Adipocyte (in vitro differentiated cells): ENCODE measurements at places on chromosomes 1 and 21.

- DNase-seq = no peak
Observed at GRCh38 chr1:167043752-167044488, 46.3 kb downstream of the GPA33 start.

DNA sequence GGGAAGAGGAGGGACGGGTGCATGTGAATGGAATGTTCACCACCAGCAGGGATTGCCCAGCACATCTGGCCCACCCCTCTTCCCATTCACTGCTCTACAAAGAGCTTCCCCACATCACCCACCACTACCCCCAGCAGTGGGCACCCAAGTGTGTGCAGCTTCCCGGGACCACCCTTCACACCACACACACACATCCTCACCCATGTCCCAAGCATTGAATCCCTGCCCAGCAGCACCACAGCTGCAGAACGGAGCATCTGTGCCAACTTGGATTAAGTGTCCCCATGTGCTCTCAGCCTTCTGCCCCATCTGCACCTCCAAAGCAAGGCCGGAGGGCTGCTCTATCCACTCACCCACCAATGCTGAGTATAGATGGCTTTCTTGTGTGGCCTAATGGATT, 141.4 kb downstream of the PSMG1 start:
- DNase-seq = no peak

DNA sequence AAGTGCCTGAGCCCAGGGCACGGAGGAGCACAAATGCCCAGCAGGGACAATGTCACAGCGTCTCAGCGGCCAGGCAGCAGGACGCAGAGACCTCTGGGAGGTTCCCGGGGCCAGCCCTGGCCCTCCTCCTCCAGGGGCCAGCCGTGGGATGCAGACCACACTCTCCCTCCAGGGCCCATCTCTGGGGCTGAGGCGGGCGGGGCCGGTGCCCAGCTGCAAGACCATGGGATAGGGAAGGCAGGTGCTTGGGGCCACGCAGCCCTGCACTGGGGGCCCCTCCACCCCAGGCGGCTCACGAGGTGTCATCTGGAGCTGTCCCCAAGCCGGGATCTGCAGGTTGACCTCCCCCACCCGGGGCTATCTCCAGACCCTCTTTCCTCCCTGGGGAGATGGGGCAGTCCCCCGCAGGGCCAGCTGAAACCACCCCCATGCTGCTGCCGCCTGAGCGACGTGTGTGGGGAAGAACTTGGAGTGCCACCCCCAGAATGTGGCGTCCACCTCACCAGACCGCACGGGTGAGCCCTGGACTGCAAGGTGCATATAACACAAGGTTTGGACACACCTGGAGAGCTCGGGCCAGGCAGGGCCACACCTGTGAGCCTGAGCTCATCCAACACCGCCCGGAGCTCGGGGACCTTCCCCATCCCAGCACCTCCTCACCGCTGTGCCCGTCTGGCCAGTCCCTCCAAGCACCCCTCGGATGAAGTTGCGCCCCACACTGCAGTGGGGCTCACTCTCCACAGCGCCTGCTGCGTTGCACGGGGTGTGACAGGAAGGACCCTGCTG, 4.1 kb upstream of the TTLL10 start:
- no peak for DNase-seq

DNA sequence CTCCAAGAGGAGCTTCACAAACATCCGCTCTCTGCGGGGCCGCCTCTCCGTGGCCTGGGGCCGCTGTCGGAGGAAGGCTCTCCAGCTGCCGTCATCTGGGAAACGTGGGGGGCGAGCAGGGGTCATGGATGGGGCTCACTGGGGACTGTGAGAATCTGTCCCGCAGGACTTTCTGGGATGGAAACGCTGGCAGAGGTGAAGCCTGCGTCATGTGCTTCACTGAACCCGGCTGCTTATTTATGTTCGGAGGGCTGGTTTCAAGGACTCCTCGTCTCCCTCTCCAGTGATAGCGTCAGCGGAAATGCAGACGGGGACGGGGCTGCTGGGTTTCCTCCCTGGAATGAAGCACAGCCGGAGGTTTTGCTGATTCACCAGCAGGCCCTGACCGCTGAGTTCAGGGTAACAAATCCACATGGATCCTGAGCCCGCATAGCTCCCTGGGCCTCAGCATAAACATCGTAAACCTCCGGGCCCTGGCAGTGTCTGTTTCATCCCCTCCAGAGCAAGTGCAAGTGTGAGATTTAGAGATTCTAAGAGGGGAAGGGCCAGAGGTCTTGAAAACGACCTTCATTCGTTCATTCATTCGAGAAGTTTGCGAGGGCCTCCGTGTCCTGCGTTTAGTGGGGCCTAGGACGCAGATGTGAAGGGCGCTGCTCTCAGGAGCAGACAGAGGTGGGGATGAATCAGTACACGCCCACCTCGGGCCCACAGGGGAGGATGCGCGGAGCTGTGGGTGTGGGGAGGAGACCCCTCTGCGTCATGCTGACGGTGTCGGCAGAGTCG, 7.0 kb upstream of the POFUT2 start:
- peak; percentile 94 for DNase-seq

DNA sequence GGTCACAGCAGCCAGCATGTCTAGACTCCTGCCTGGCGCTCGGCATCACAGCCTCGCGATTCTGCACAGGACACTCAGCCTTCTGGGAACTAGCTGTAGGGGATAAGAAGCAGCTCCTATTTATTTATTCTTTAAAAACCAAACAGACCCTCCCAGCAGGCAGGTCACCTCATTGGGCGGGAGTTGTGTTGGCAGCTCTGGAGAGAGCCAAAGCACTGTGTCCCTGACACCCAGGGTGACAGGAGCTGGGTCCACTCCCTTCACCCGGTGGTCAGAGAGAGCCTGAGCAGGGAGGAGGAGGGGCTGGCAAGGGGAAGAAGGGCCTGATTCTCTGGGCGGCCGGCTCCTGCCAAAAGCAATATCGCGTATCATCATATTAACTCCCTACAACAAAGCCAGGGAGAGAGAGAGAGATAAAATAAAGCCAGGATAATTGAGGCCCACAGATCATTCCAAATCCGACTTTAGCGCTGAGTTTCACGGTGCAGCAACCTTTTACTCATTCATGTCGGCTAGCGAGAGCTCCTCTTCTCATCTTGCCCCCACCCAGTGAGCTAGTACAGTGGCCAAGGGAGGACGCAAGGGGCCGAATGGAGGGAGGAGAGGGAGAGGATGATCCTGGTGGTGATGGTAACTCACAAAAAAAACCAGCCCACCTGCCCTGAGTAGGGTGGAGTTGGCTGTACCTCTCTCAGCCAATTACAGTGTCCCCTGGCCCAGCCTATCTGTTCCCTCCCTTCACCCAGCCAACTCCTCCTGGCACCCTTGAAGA, 79.8 kb upstream of the IFFO2 start:
- no peak for DNase-seq

DNA sequence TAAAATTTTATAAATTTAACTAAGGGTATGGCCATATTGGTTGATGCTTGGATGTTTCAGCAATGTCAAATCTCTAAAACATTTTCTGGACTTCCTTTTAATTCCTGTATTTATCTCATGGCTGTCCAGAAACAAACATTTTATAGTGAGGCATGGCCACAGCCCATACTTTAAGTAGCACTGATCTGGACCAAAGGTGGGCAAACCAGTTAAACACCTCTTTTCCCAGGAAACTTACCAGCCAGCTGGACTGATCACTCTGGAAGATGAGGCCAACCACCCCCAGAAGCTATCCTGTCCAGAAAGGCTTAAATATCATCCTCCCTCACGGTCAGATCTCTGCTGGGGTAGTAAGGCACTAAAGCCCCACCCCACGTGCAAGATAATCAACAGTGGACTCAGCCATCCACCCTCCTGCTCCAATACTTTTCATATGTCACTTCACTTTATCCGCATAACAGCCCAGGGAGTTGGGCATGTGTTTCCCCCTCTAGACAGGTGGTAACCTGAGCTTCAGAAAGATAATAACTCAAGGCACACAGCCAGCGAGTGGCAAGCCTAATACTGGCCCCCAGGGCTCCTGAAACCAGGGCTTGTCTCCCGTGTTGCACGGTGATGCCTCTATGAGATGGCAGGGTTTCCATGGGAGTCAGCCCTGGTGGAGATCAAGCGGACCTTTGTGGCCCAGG, 120.5 kb upstream of the NGF start:
- DNase-seq = no peak

DNA sequence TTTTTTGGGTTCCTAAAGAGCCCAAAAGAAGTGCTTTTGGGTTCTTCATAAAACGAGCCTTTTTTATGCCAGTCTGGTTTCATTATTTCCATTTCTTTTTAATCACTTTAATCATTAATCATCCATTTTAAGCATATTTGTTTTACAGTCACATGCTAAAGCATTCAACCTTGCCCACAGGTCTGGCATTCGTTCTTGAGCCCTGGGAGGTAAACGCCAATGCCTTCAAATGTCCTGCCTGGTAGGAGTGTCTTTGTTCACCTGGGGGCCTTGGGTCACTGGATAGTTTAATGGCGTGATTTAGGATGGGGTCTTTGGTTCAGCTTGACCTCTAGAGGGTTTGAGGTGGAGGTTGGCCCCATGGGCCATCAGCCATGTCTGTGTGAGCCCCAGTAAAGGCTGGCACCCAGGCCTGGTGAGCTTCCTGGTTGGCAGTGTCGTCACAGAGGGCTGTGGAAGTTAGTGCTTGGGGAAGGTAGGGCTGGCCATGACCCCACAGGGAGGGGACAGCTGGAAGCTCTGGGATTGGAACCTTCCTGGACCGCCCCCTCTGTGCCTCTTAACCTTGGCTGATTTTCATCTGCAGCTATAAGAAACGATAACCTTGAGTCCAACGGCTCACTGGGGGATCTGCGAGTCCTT, 20.2 kb downstream of the C1orf174 start:
- no peak for DNase-seq

DNA sequence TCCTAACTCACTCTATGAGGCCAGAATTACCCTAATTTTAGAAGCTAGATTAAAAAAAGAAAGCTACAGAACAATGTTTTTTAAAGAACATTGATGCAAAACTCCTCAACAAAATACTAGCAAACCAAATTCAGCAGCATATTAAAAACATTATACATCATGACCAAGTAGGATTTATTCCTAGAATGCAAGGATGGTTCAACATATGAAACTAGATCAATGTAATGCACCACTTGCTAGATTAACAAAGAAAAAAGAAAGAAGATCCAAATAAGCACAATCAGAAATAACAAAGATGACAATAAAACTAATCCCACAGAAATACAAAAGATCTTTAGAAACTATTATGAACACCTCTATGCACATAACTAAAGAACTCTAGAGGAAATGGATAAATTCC, 13.3 kb upstream of the PPT1 start:
- no peak for DNase-seq

DNA sequence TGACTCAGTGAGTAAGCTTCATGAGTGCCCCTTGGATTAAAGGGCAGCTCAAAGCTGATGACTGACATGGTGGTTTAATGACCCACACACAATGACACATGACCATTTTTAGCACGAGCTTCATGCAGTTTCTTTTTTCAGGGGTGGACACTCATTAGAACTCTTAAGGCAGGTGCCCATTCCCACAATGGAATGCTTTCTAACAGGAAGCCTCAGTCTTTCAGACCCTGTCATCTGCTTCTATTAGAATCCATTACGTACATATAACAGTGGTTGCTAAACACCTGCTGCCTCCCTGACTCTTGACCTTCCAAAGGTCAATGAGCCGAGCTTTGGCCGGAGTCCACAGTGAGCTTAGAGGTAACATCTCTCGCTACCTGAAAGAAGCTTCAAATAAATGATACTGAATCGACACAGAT, 27.4 kb downstream of the AKNAD1 start:
- no peak for DNase-seq

GRCh38 chr1:232943679-232944252, 6.6 kb upstream of the NTPCR start:
- no peak for DNase-seq

- DNase-seq = peak; percentile 84
Observed at GRCh38 chr1:173330149-173330951, 123.2 kb upstream of the TNFSF4 start.

DNA sequence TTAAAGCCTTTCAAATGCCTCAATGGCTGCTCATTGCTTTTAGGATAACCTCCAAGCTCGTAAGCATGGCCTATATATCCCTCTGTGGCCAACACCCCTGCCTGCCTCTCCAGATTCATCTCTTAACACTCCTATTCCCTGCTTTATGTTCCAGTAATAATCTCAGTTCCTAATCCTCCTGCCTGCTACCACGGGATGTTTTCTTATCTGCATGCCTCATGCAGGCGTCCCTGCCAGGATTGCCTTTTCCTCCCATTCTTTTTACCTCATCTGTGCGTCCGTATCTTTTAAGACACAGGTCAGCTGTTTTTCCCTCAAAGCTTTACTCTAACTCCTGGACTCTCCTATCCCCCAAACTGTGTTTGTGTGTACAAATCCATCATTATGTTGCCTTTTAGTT, 36.1 kb downstream of the ZBTB40 start:
- no peak for DNase-seq

DNA sequence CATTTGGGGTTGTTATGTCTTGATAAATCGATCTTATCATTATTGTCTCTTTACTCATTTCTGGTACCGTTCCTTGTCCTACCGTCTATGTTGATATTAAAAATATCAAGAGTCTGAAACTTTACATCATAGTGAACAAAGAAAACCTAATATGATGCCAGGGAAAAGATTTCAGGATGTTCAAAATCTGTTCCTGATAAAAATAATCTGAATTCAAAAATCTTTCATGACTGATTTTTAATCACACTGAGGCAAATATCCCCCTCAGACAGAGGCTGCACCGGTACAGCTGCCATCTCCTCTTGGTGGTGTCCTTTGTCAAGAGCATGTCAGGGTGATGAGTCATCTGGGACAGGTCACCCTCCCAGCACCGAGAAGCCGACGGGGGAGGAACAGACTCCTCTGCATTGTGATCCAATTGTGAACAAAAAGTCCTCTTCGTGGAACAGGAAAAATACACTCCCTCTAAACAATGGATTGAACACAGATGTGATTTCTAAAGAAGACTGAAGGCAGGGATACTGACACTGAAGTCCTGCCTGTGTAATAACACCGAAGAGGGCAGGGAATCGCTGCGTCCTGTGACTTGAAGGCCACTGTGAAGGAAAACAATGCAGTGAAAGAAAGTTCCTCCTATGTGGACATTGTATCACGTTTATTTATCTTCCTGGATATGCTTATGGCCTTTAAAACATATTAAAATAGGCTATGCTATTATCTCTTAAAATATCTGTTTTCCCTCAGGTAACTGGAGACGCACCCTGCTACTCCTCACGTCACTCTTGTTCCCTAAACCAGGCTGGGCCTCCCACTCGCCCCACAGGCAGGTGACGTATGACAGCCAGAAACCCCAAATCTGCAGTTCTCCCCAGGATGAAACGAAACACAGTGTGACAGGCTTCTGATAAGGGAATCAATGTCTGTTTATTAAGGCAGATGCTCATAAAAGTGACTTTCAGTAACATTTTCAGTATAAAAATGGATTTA, 4.3 kb upstream of the SPATC1L start:
- peak; percentile 84 for DNase-seq

DNA sequence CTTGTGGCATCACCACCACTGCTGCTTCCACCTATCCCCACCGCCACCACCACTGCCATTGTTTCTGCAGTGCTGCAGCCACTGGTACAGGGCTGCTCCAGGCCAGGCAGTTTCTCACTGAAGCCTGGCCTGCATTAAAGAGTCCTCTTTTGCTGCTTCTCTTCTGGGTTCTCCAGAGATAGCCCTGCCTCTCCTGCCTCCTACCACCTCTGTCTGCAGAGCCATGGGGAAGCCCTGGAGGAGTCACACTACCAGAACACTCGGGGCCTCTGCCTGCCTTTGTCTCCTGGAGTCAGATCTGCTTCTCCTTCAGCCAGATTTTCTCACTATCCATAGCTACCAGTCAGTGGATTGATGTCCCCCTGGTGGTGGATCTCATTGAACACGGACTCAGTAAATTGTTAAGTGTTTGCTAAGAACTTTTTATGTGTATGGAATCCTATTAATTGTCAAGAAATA, 37.7 kb upstream of the DDAH1 start:
- DNase-seq = peak; percentile 85

- DNase-seq = peak; percentile 69
Observed at GRCh38 chr1:195328102-195328501, 1280.1 kb downstream of the KCNT2 start.
